ENCODE measurements at places on chromosomes 4 and X.

GRCh38 chr4:153676486-153676885, 7.6 kb upstream of the TLR2 start:
- DNase-seq: no peak

DNA sequence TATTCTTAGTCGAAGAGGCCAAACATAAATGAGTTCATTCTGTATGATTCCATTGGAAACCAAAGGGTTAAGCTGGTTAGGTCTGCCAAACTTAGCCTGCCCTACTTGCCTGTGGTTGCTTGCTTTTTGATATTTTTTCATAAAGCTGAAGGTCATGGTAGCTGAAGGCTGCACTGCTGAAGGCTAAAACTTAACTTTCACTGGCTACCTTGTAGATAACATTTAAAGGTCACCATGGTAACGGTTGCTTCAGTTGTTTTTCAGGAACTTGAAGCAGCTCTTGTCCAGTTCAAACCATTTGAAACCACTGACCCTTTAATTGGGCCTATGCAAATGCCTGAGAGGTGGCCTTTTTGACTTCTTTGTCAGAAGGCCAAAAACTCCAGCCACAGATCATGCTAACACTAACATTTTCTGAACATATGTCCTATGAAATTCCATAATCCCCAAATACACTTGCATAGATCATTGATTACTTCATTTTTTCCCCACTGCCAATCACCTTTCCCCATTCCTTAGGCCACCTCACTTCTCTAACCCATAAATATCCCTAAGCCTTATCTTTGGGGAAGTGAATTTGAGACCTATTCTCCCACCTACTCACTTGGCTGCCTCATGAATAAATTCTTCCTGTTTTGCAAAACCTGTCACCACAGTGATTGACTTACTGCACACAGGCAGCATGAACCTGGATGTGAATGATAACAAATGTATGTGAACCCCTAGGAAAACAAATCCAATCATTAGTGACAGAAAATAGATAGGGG, 10.7 kb upstream of the SMIM10L2A start:
- DNase-seq: no peak

DNA sequence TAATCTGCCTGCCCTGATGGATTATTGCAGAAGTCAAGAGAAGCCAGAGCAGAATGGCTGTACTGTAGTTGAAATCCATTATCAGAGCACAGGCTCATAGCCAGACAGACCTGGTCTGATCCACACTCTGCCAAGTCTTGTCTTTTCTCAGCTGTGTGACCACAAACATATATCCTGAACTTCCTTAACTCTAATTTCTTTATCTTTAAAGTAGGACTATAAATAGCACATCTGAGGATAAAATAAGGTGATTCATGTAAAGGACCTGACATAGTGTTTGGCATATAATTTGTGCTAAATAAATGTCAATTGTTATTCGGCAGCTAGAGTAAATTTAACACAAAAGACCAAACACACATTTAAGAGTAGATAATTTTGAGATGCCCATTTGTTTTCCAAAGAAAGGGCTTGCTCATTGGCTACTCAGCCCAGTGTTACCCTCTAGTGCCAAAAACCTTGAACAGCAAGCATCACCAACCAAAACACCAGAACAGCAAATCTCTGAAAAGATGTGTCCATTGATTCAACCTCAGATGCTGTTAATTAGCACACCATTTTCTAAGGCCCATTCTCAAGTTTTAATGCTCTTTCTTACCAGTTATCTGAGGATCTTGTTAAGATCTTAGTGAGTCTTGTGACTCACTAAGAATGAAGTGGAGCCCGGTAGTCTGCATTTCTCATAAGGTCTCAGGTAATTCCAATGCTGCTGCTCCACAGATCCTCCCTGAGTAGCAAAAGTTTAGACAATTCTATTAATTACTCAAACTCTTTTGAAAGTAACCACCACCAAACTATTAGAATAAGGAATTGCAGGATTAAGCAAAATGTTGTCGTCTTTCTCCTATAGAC, 108.8 kb downstream of the HHIP start:
- peak; percentile 22 for DNase-seq

DNA sequence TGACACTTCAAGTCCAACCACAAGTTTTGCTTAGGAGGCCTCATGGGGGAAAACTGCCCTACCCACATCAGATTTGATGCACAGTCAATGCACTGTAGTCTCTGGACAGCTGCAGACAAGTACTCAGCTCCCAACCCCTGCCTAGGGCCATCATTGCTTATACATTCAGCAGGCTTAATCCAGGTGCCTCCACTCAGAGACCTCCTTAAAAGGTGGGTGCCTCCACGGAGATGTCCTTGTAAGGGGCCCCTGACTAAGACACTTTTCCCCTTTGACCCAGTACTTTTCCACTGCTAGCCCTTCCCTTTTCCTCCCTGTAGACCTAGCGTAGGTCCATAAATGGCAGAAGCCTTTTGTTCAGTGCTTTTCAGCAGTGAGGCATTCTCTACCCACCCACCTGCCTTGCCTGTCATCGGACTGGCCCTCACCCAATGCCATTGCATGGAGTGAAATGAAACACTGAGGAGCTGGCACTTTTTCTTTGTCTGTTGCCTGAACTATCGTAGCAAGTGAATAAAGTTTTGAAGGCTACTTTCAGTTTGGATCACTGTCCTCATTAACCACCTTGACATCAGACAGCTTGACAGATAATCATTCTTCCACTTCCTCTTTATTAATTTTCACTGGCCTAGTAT, 23.8 kb upstream of the PLK4 start:
- no peak for DNase-seq

- DNase-seq: no peak
Observed at GRCh38 chrX:122439831-122440230, 744.2 kb upstream of the GRIA3 start.

GRCh38 chr4:25901030-25901430, 13.0 kb upstream of the SMIM20 start:
- DNase-seq: no peak

DNA sequence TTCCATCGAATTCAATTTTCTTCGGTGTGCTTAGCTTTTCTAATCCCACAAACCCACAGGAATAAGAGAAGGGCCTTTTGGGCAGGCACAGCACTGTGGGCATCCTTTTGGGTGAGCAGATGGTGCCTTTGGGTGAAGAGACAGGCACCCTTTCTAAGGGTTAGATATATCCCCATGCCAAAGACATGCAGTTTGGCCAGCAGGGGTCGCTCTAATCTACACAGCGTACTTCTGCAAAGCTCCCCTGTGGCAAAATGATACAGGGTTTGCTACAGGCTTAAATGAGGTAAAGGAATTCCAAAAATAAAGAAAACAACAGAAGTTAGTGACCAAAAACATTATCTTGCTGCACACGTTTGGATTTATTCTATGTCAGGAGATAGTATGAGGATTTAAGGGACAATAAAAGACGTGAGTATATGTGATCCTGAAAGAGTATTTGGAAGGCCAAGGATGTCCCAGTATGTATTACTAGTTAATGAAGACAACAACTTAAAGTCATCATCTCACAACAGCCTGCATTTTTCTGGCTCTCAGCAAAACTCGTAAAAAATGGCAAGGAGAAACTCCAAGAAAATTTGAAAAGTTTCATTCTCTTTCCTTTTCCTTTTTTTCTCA, 49.5 kb downstream of the PHEX start:
- peak; percentile 27 for DNase-seq

DNA sequence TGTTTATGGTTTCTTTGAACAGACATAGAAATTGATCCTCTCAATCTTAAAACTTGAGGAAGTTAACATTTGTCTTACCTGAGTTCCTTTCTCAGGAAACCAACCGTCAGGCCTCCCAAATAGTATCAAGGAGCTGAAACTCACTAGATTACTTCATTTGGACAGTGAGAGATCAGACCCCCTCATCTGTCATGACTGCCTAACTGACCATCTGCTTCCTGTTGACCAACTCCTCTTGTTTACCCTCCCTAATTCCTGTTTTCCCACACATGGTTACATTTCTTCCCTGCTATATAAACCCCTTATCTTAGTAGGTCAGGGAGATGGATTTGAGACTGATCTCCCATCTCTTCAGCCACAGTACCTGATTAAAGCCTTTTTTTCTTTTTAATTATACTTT, 46.2 kb upstream of the NMU start:
- DNase-seq: no peak

GRCh38 chrX:119688911-119689321, 4.1 kb downstream of the SEPTIN6 start:
- no peak for DNase-seq

- DNase-seq: no peak
Observed at GRCh38 chr4:88223516-88223915, 60.8 kb downstream of the PPM1K start.

DNA sequence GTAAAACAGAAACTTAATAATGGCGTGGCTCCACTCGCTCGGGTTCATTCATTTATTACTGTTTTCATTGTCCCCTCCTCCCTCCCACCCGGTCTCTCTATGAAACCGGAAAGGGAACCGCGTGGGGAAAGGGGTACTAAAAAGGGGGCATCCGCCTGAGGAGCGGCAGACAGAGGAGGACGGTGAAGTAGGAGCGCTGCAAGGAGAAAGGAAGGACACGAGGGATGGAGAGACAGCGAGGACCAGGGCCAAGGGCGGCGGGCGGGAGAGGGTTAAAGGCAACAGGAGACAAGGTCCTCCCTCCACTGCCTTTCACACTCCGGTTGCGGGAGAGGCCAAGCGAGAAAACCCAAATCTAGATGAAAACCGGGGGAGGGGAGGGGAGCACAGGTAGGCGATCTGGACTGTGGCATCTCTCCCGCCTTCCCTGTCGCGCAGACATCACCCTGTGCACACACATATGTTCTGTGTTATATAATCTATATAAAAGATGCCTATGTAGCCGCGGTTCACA, 829 bp downstream of the ELOVL6 start:
- DNase-seq: peak; percentile 34

- DNase-seq: no peak
Observed at GRCh38 chr4:20625426-20625825, 74.8 kb upstream of the PACRGL start.

Measured in head of caudate nucleus (tissue), 42 donors.